Stromal cell of bone marrow (primary cell): ENCODE measurements at places on chromosomes 7 and 10.

GRCh38 chr10:130809761-130810515 is 501.6 kb downstream of the TCERG1L start:
- DNase-seq, result no peak

DNA sequence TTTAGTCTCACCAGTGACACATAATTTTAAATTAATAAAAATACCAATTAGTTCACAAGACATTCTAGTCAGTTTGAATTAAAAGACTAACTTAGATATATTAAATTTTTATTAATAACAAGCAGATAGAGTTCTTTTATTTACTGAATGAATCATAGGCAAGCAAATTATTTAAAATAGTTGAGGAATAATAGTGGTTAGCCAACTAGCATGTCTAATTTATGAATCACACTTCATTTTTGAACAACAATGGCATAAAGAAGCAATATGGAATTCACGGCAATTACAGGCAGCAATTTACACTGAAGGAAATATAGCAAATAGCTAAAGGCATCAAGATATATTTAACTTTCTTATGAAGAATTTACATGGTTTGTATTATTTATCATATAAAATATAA is 187.0 kb upstream of the SLC26A5 start:
- DNase-seq, result no peak

- no peak for DNase-seq
These were observed 28.9 kb downstream of the PSAP start for GRCh38 chr10:71821909-71822763.

GRCh38 chr10:104824380-104825006 is 183.4 kb downstream of the SORCS3 start:
- no peak for DNase-seq

- DNase-seq, result no peak
These were observed 198.0 kb downstream of the KIAA1217 start for GRCh38 chr10:24406809-24407483.

DNA sequence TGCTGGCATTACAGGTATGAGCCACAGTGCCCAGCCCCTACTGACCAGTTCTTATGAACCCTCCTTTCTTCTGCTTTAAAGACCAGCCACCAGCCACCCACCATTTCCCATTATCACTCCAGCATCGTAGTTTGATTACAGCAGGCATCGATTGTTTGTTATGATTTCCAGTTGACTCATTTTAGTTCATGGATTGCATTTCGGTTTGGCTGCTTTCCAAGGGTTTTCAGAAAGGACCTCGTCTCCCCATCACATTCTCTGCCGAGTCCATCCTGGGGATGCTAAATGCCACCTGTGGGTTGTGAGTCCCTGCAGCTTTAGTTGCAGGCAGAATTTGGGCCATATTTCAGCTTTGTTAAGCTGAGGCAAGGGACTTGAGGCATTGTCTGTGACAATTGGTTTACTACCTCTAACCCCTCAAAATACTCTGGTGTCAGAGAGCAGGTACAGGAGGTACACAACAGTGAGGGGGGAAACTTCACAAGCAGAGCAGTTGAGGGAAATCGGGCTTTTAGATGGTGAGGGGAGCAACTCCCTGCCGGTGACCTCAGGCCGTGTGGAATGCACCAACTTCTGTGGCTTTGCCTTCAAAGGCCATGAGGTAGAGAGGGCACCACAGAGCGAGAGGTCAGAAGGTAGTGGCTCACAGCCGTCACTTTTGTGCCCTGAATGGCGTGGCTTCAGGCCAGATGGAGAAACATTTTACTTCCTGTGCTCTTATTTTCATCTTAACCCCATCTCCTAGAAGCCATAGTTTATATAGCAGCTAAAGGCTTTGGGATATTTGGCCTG is 203.8 kb downstream of the CCDC3 start:
- no peak for DNase-seq

GRCh38 chr7:96723622-96724021 is 14.0 kb upstream of the SEM1 start:
- DNase-seq, result no peak

DNA sequence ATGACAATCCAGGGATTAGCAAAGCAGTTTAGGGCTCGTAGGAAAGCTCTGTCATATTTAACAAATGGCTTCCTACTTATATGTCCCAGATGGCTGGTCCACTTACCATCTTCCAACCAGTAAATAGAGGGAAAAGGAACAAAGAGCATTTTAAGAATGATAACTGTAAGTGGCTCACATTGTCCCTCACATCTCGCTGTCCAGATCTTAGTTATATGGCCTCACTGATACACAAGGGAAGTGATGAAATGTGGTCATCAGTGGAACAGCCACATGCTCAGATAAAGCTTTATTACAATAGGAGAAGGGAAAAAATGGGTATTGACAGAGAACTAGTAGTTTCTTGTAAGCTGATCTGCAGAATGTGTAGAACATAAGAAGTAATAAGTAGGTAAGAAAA is 35.8 kb downstream of the IQUB start:
- DNase-seq, result no peak

DNA sequence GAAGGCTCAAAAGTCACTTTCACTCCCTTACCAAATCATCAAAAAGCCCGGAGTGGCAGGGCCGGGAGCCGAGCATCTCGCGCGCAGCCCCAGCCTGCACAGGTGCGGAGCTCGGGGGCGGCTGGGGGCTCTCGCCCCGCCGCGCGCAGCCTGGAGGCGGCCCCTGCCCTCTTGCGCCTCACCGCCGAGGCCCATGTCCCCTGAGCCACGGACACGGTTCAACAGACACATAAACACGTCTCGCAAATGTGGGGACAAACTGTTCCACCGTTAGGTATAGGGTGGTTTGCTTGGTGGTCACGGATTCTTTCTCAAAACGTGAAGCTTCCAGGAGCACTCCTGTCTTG is 700 bp downstream of the GSAP start:
- DNase-seq, result no peak

DNA sequence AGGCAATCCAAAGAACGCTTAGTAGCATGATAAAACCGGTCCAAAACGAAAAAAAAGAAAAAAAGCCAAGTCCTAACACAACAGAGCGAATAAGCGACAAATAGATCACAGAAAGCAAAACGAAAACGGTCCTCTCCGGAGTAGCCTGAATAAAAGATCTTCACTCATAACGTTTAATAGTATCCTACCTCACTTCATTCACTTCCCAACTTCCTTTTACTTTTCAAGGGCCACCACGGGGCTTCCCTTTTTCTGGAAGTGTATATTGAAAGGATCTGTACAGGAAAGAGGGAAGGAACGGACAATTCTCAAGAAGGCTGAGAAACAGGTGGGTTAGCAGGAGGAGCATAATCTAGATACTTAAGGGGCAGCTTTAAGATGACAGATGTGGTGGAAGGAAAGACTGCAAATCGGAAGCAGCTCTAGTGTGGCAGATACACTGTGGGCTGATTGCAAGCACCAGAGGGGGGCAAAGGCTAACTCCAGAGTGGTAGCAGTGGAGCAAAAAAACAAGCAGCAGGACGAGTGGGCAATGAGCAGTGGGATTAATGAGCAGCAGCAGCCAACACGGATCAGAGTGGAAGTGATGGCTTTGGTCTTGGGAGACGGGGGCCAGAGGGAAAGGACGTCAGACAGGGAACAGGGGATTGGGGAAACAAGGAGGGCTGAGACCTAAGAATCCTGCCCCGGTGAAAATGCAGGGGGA is 866 bp downstream of the CNOT4 start:
- DNase-seq, result no peak
